ELR (cell line): ENCODE measurements at places on chromosomes 4 and X.

GRCh38 chr4:169818063-169818679 is 60.4 kb upstream of the HPF1 start:
- no peak for DNase-seq

DNA sequence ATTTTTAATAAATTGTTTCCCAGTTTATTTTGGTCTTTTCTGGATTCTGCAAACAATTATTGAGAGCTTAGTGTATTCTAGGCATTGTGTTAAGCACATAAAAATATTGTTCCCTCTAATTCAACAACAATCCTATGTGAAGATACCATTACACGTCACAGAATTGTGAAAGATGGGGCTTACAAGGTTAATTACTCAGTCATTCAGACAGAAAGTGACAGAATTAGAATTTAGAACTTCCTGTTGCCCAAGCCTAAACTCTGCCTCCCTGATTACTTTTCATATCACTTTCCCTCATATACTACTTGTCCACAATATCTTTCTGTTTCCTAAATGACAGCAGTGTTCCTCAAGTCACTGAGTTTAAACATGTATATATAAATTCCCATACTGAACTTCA is 186.7 kb upstream of the VEGFC start:
- no peak for DNase-seq

DNA sequence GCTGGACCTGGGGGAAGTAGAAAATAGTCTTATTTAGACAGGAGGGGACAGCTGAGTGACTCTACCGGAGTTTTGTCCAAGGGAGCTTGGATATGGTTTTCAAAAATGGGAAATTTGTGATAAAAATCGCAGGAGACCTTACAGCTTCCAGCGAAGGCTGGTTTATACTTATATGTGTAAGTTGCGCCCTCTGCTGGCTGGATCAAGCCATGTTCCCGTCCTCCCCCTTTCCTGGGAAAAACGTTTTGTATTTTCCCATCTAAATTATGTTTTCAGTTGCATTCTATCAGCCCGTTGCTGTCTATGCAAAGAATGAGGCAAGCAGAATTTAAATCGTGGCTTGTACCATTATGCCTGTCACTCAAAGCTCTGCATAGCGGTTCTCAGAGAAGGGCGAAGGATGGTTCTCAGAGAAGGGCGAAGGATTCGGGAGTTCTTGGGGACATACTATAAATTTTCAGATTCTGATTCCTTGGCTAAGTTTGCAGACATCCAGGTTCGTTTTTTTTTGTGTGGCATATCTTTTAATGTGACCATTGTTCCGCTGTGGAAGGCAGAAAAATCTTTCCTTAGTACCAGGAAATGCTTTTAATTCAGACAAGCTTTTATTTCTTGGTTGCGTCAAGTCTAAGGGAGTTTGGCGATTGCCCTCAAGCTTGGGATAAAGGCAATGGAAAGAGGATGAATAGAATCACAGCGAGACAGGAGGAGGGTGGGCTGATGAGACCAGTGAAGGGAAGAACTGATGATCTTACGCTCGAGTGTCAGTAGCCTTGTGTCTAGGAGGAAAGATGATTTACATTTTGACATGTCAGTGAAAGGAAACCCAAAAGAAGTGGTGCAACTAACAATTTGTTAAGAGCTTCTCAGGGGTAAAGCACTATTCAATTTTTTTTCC is 128.5 kb upstream of the ARX start:
- DNase-seq: peak; percentile 58

DNA sequence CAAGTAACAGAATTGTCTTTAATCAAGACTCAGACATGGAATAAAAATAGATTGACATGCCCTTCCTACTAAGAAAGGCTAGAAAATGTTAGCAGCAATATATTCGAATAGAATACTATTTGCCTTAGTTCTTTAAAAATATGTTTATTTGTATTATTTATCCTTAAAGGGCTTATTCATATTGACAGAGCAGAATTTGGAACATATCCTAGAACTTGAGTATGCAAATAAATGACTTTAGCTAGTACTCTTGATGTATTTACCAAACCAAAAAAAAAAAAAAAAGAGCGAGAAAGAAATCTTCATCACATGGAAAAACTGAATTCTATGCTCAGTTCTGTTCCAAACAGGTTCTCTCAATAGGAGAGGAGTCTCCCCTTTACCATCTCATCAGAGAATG is 68.9 kb upstream of the PPARGC1A start:
- DNase-seq: no peak

- DNase-seq: no peak
Observed at GRCh38 chrX:69287095-69287494, 121.8 kb upstream of the PJA1 start.

- DNase-seq: no peak
Observed at GRCh38 chr4:157700898-157701694, 471.7 kb downstream of the GASK1B start.

GRCh38 chr4:39497909-39498726 is 29.1 kb downstream of the UGDH start:
- no peak for DNase-seq

GRCh38 chr4:3223346-3223745 is 25.6 kb upstream of the MSANTD1 start:
- no peak for DNase-seq

- DNase-seq: peak; percentile 52
Observed at GRCh38 chrX:102651242-102652011, at the start of gene GPRASP1. Gene GPRASP1, plus strand, starts transcription at chrX:102651483. Its CDS starts 2,431 bp downstream, at chrX:102653914.

- no peak for DNase-seq
Observed at GRCh38 chrX:51395810-51396728, 63.4 kb downstream of the NUDT10 start.

- peak; percentile 60 for DNase-seq
Observed at GRCh38 chrX:74449322-74449936, 28.1 kb downstream of the SLC16A2 start.

DNA sequence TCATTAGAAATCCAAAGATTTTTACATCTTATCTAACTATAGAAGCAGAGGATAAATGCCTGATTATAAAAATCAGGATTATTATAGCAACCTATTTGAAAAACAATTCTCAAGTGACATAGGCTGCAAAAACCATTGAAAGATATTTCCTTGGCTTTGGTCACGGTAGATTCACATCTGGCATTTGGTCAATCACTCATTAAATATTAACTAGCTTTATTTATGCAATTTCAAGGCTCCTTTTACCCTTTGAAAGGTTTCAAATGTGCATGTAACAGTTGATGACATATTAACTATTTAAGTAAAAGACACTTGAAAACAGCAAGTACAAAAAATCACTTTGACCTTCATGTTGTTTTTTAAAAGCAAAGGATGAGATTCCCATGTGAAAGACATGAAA is 98.1 kb downstream of the MMRN1 start:
- DNase-seq: no peak

DNA sequence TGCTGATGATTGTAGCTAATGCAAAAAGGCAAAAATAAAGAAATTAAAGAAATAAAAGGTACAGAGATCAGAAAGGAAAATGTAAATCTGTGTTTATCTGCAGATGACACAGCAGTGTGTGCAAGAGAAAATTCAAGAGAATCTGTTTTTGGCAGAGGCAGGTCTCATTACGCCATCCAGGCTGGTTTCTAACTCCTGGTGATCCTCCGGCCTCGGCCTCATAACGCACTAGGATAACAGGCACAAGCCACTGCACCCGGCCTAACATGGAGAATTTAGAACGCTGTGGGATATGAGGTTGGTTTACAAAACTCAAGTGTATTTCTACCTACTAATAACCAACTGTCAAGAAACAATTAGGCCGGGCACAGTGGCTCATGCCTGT is 29.4 kb downstream of the CTBP1 start:
- no peak for DNase-seq

DNA sequence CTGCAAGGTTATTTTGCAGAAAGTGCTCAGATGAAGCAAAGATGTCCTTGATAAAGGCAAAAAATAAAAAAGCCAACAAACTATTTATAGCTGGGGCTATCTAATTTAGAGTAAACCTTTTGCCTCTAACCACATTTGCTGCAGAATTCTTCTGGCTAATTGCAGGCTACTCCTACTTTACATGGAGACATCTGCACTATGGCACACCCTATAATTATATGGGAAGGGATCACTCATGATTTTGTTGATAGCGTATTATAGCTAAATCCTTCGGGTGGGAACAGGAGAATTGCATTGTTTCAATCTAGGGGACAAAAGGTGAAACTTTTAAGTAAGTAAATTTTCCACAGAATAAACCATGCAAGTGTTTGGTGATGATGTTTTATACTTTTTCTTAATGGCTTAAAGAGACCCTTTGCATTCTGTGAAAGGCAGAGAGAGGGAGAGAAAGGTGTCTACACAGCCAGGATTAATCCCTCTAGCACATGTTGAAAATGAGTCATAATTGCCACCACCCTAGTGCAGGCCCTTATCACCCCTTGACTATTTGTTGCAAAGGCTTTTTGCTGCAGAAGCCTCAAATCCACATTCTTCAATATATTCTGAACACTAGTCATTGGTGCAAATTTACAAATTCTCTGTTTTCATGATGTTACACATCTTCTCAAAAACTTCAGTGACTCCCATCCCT is 221.3 kb upstream of the BMP3 start:
- no peak for DNase-seq

DNA sequence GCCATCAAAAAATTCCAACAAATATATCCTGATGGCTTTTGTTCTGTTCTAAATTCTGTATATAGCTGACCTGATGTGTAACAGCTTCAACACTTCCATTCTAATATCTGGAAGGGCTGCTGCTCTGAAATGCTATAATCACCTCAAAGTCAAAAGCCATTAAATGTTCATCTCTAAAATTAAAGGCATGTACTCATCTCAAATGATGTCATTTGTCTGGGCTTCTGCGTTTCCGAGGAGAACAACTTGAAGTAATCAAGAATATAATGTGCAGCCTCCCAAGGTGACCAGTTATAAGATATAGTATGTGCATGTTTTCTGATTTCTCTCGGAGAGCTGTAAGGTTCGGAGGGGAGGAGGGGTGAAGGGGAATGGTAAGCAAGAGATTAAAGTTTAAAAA is 237.6 kb downstream of the SCFD2 start:
- no peak for DNase-seq
